Activated naive CD8-positive, alpha-beta T cell treated with anti-CD3 and anti-CD28 coated beads for 36 hours (primary cell): ENCODE measurements at places on chromosomes 1 and 21. TPM values are rescaled to one million over a fixed set of nuclear protein-coding genes. Genes with fewer than 3 reads are reported as not detected.

Gene PTAFR
- total RNA-seq = 0.22 TPM

Gene TMPRSS2
- not detected for total RNA-seq

DNA sequence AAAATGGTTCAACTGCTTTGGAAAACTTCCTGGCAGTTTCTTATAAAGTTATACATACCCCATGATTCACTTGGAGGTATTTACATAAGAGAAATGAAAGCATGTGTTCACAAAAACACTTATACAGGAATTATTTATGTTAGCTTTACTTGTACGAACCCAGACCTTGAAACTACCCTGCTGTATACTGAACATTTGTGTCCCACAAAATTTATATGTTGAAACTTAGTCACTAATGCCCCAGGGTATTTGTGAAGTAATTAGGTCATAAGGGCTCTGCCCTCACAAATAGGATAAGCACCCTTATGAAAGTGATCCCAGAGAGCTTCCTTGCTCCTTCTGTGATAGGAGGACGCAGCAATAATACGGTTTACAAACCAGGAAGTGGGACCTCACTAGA lies 42.7 kb upstream of the B3GALT2 start:
- H3K36me3 ChIP-seq = peaks cover 36% of the 10 kb centered on the region
- no peak for DNase-seq
- no peaks in the 10 kb centered on the region for H3K27me3 ChIP-seq
- peaks cover 11% of the 10 kb centered on the region for H3K4me1 ChIP-seq
- no peak overlapping the region for H3K4me3 ChIP-seq

GRCh38 chr21:32834916-32835235 lies 63.3 kb upstream of the PAXBP1 start:
- H3K27me3 ChIP-seq = peaks cover 4% of the 10 kb centered on the region
- H3K4me3 ChIP-seq = no peak overlapping the region
- no peaks in the 10 kb centered on the region for H3K4me1 ChIP-seq
- H3K27ac ChIP-seq = no peak overlapping the region

GRCh38 chr1:164651351-164651951 lies 92.5 kb downstream of the PBX1 start:
- no peak overlapping the region for H3K27ac ChIP-seq
- H3K4me3 ChIP-seq = no peak overlapping the region
- peak; percentile 2 for DNase-seq
- H3K4me1 ChIP-seq = peaks cover 1% of the 10 kb centered on the region

Gene SLC22A15
- total RNA-seq = 0.47 TPM

DNA sequence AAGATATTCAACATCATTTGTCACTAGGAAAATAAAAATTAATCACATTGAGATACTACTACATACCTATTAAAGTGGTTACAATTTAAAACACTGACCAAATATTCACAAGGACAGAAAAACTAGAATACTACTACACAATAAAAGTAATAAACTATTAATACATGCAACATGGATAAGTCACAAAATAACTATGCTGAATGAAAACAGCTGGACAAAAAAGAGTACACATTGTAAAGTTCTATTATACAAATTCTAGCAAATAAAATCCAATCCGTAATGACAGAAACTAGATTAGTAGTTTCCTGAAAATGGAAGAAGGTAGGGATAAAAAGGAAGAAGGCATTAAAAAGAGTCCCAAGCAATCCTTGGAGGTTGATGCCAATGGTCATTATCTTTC lies 348.7 kb upstream of the PTBP2 start:
- no peak overlapping the region for H3K4me3 ChIP-seq
- no peak for DNase-seq
- no peak overlapping the region for H3K27ac ChIP-seq
- H3K36me3 ChIP-seq = no peaks in the 10 kb centered on the region

GRCh38 chr1:37845049-37845646 lies 14.2 kb downstream of the MTF1 start:
- DNase-seq = no peak
- no peak overlapping the region for H3K4me3 ChIP-seq
- no peaks in the 10 kb centered on the region for H3K27me3 ChIP-seq
- peak overlapping the region; percentile 13 for H3K27ac ChIP-seq
- peaks cover 36% of the 10 kb centered on the region for H3K4me1 ChIP-seq

Gene GAS5
- total RNA-seq = 1,009 TPM

DNA sequence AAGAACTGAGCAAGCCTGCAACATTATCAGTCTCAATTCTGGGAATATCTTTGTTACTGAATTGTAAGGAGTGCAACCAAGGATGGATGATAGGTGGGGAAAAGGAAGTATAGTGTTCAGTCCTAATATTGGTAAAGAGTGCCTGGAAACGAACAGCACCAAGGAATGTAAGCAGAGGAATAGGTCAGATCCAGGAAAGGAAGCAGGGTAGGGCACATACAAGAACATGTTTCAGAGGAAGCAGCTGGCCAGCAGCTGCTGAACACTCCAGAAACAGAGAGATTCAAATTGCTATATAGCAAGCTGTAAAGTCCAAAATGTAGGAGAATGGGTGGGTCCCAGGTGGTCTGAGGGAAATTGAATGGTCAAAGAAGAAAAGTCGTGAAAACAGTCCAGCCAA lies 37.9 kb downstream of the CRB1 start:
- H3K36me3 ChIP-seq = no peaks in the 10 kb centered on the region
- H3K4me3 ChIP-seq = no peak overlapping the region
- peaks cover 8% of the 10 kb centered on the region for H3K27me3 ChIP-seq
- no peak for DNase-seq

DNA sequence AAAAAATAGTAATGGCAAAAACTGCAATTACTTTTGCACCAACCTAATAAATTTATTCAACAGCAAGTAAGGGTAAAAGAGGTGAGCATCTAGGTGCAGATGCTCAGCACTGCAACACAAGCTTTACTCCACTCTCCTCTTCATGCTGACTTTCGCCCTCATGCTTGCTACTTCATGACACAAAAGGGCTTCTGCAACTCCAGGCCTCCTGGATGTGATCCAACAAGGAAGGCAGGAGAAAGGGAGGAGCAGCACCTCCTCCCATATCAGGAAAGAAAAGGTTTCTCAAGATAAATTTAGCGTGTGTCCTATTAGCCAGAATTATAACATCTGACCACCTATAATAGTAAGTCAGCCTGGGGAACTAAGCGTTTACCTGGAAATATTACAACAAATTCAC lies 11.6 kb downstream of the SYF2 start:
- H3K4me1 ChIP-seq = no peaks in the 10 kb centered on the region
- H3K27ac ChIP-seq = no peak overlapping the region
- H3K27me3 ChIP-seq = no peaks in the 10 kb centered on the region
- DNase-seq = no peak
- H3K36me3 ChIP-seq = peaks cover 9% of the 10 kb centered on the region

Gene TSPEAR
- not detected for total RNA-seq

Gene PDPN
- not detected for total RNA-seq

DNA sequence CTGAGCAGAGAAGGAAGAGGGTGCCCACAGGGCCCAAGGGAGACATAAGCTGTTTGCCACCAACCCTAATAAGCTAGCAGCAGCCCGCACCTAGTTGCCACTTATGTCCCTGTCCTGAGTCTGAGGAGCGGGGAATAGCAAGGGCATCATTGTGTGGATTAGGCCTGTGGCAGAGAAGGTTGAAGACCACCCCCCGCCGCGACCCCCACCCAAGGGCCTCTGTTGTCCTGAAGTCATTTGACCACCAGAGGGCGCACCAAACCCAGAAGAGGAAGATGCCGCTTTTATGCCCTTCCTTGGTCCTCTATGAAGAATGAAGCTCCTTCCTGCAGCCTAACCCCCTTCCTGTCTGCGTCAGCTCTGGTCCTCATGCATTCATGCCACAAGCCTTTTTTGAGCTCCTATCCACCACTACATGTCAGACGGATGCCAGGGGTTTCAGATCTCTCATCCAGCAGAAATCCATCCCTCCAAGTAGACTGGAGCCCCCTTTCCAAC lies 16.6 kb downstream of the RHBG start:
- no peaks in the 10 kb centered on the region for H3K36me3 ChIP-seq
- H3K27ac ChIP-seq = no peak overlapping the region
- no peak overlapping the region for H3K4me3 ChIP-seq
- H3K4me1 ChIP-seq = peaks cover 4% of the 10 kb centered on the region
- H3K27me3 ChIP-seq = peaks cover 40% of the 10 kb centered on the region
- DNase-seq = peak; percentile 58

Gene RAB3GAP2
- 55.9 TPM for total RNA-seq

DNA sequence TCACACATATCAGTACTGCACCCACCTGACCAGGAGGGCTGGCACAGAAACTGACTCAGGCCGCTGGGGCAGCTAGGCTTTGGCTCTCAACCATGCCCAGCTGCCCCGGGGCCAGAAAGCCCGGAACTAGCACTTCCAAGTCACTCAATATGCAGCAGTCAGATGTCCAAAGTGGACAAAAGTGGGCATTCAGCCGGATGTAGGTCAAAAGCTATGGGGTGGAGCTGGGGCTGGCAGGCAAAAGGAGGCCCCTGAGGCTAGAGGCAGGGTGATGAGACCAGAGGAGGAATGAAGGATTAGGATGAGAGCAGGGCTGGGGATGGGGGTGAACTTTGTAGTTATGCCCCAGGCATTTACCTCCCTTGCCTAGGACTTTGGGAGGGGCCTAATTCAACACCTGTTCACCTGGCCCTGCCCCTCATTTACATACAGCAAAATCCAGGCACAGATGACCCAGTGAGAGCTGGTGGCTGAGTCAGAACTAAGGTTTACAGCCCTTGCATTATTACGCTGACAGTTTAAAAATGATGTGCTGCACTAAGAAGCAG lies 30.7 kb upstream of the EDN2 start:
- H3K27ac ChIP-seq = no peak overlapping the region
- peaks cover 1% of the 10 kb centered on the region for H3K4me1 ChIP-seq
- DNase-seq = no peak

Gene FCRL6
- total RNA-seq = not detected

Gene HSD3B1
- not detected for total RNA-seq

DNA sequence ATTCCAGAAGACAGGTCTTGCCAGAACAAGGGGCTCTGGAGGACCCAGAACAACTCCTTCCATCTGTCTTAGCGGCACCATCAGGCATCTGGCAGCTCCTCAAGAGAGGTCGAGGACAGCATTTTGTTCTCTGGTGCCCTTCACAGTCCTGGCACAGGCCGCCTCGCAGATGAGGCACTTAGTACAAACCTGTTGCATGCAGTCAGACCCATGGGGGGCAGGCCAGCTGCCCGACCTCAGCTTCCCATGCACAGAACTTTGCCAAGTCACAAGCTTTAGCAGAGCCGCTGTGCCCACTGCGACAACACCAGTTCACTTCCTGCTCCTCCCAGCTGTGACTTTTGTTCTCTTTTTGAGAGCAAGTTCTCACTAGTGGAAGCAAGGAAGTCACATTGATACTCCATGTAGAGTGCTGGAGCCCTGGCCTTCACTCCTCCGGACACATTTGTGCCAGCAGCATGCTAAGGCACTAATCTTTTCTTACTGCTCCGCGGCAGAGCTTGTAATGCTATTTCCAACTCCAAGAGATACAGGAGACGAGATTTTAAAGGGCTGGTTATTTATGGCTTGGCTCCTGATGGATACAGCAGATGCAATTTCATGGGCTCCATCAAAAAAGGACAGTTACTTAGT lies 44.6 kb downstream of the HMGB4 start:
- H3K27me3 ChIP-seq = peaks cover 14% of the 10 kb centered on the region
- no peak for DNase-seq
- H3K4me1 ChIP-seq = no peaks in the 10 kb centered on the region

DNA sequence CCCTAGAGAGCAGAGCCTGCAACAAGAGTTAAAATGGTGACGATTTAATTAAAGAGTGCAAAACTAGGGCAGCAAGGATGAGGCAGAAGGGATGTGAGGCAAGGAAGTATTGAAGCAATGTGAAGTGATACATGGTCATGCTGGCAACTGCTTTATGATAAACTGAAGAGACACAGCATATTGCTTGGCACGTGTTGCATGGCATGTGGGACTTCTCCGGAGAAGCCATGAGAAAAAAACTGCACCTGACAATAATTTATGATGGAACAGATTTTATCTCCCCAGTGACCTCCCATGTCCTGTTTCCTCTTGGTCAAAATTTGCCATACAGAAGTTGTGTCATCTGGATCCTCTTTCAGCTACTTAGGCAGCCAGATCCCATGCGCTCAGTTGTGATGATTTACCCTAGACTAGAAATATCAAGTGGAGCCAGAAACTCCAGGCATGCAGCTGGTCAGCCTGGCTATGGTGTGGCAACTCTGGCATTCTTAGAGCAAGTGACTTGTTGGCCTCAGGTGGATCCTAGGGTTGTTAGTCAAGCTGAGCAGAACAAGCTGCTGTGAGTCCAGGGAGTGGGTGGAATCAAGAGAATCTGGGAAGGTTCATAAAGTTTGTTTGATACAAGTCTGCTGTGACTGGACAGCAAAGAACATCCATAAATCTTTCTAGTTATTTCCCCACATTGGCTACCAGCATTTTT lies 611.4 kb upstream of the USP24 start:
- H3K4me3 ChIP-seq = no peak overlapping the region
- peaks cover 6% of the 10 kb centered on the region for H3K27me3 ChIP-seq
- H3K4me1 ChIP-seq = no peaks in the 10 kb centered on the region
- DNase-seq = no peak
- no peak overlapping the region for H3K27ac ChIP-seq
- H3K36me3 ChIP-seq = no peaks in the 10 kb centered on the region

- H3K4me3 ChIP-seq = no peak overlapping the region
- H3K27ac ChIP-seq = no peak overlapping the region
- no peaks in the 10 kb centered on the region for H3K27me3 ChIP-seq
- peaks cover 3% of the 10 kb centered on the region for H3K4me1 ChIP-seq
- no peak for DNase-seq
Observed at GRCh38 chr1:151801846-151802245, 3.4 kb downstream of the LINGO4 start.

Gene MTMR11
- 0.94 TPM for total RNA-seq

- no peak overlapping the region for H3K4me3 ChIP-seq
- H3K4me1 ChIP-seq = no peaks in the 10 kb centered on the region
- H3K27ac ChIP-seq = no peak overlapping the region
- DNase-seq = no peak
Observed at GRCh38 chr1:211723273-211723672, 47.9 kb upstream of the NEK2 start.

DNA sequence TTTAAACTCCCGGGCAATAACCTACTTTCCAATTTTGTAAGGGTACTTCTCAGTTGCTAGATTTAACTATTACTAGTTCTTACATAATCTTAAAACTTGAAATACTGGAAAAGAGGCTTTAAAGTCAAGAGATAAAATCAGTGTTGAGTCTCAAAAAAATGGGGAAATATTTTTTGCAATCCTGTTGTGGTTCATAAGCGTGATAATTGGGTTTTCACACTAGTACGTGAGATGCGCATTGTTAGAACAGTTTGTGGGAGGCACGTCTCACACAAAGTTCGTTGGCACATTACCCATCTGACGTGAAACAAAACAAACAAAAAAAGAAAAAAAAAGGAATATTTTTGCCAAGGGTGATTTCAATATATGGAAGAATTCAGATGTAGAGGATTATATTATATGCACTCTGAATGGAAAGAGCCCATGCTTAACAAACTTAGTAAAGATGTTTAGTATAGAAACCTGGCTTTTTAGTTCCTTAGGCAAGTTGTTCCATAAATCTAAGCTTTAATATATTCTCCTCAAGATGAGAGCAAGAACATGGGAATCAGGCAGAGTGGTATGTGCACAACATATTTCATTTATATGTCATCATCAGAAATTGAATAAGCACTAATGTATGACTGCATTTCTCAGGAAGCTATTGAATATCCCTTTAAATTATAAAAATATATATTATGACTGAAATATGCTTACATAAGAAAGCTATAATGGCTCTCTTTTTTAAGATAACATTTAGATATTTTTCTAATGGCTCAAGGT lies 73.9 kb upstream of the TNFSF4 start:
- no peak overlapping the region for H3K4me3 ChIP-seq
- peaks cover 23% of the 10 kb centered on the region for H3K4me1 ChIP-seq
- DNase-seq = no peak
- H3K36me3 ChIP-seq = no peaks in the 10 kb centered on the region
- peaks cover 4% of the 10 kb centered on the region for H3K27me3 ChIP-seq

- no peak for DNase-seq
- H3K4me1 ChIP-seq = no peaks in the 10 kb centered on the region
- no peak overlapping the region for H3K27ac ChIP-seq
- H3K27me3 ChIP-seq = no peaks in the 10 kb centered on the region
Observed at GRCh38 chr1:58710190-58711085, 10.6 kb upstream of the MYSM1 start.
